ENCODE measurements at places on chromosomes 4 and X.

DNA sequence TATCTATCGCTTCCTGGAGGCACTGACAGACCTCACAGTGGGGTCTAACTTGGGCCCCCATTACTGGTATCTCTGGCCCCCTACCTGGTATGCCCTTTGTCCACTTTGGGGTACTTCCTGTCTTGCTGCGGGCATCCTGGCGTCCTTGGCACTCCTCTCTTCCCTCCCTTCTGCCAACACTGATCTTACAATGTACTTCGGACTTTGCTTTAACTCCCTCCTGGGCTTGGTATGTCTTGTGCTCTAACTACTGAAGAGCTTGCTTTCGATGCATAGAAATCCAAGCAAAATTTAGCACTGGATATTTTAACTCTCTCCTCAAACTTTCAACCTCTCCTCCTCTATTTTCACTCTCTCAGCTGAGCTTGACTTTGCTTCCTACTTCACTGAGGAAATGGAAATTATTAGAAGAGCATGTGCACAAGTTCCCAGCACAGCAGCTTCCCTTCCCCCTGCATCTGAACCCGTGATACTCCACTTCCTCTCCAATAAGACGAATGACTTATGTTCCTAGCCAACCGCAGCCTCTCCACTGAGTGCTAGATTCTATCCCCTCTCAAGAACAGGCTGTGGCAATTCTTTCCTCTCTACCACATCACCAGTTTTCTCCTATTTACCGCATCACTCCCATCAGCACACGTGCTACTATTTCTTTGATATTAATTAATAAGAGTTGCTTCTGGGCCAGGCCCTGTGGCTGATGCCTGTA lies 52.9 kb downstream of the SUPT20HL2 start:
- no peak for DNase-seq

- DNase-seq, result peak; percentile 45
Observed at GRCh38 chr4:142846108-142846728, at the start of gene INPP4B. Gene INPP4B (minus strand): TSS chr4:142846301.

DNA sequence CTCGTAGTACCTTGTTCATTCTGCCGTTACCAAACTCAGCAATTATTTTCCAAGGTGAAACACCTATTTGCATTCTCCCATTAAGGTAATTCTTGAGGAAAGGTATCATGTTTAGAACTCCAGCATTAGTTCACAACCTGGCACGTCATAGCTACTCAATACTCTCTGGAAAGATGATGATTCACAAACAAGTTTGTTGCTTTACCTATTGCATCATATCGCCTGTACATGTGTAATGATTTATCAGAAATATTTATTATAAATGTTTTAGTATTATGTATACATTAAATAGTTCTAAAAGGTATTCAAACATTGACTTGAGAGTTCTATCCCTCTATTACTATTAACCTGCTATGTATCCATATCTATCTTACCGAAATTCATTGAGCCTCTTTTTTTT lies 658.3 kb upstream of the PITX2 start:
- no peak for DNase-seq

- no peak for DNase-seq
Observed at GRCh38 chr4:98692411-98692810, 34.0 kb upstream of the TSPAN5 start.

GRCh38 chr4:92600638-92601037 lies 296.9 kb downstream of the GRID2 start:
- no peak for DNase-seq

- DNase-seq, result no peak
Observed at GRCh38 chr4:121073004-121073435, 685 bp upstream of the NDNF start.

DNA sequence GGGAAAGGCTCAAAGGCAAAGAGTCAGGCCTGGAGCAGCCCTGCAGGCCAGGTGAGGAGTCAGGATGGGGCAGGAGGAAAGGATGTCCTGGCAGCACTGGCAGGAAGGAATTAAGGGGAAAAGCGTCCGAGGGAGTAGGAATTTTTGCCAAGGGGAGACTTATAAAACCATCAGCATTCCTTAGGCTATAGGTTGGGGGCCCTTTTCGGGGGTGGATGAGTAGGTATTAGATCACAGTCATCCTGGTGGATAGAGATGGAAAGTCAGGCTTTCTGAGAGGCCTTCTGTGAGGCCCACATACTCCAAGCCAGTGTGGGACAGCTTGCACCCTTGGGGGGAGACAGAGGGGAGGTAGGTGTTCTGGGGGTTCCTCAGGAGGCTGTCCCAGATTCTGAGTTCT lies 12.3 kb downstream of the STARD8 start:
- no peak for DNase-seq

DNA sequence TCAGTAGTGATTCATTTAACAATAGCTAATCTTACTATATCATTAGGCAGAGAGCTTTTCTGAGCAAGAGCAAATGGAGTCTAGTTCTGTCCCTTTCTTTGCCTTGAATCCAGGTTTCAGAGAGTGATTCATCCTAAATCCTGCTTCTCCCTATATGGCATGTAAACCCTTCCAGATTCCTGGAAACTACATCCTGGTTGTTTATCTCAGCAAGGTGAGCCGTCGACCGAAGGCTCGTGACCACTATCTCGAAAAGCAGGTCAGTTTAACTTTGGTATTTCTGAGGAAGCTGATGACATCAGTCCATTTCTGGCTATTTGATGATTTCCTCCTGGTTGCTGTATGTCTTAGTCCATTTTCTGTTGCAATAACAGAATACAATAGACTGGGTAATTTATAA lies 40.7 kb upstream of the ERVMER34-1 start:
- DNase-seq, result no peak

GRCh38 chrX:18871970-18872369 lies 111.9 kb downstream of the PHKA2 start:
- no peak for DNase-seq

All from CD4-positive, alpha-beta memory T cell (primary cell).